NCI-H187 (cell line): ENCODE measurements at places on chromosomes 4 and X.

DNA sequence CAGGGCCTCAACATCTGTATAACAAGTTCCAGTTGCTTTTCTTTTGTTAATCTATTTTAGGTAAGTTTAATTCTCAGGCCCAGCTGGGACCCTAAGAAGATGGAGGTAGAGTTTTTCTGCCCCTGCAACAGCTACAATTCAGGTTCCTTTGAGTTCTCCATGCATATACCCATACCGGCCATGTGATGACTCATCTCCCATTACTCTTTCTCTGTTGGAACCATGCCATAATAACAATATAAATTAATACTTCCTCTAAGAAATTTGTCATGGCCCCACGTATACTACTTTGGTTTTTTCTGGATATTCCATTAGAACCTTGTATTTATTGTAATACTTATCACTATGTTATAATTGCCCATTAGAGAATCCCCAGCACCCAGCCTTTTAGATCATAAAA is 1.3 kb upstream of the INTU start:
- DNase-seq = no peak

GRCh38 chr4:6499238-6499600 is 26.8 kb upstream of the PPP2R2C start:
- DNase-seq = no peak

DNA sequence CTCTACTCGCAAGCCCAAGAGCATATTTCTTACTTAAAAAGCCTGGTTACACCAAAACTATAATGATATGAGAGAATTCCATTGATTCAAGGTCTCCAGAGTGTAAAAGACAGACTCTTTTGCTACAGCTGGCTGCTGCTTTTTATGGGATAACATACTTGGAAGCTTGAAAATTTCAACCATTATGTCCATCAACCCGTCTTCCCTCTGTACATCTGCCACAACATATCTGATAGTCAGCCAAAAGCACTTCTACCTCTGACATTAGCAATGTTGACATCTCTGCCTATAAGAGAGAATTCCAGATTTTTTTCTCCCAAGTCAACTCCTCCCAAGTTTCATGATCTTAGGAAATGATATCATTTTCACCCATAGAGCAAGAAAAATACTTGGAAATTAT is 54.4 kb upstream of the IQCM start:
- no peak for DNase-seq

DNA sequence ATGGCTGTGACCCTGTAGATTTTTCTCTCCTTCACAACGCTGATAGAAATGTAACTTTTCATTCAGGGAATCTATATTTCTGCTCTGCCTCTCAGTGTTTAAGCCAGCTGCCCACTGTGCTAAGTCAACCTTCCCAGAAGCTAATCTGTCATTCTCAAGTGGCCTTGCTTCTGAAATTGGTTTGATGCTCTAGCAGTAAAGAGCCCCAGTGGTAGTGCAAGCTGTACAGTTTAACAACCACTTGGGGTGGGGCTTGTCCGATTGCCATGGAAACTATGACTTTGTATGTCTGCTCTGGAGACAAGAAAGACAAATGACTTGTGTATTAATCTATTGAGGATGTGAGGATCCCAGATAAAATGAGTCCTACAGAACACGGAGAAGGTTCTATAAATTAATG is 620.9 kb upstream of the GALNT7 start:
- peak; percentile 79 for DNase-seq

GRCh38 chr4:146340798-146341197 is 126.5 kb downstream of the REELD1 start:
- DNase-seq = no peak

DNA sequence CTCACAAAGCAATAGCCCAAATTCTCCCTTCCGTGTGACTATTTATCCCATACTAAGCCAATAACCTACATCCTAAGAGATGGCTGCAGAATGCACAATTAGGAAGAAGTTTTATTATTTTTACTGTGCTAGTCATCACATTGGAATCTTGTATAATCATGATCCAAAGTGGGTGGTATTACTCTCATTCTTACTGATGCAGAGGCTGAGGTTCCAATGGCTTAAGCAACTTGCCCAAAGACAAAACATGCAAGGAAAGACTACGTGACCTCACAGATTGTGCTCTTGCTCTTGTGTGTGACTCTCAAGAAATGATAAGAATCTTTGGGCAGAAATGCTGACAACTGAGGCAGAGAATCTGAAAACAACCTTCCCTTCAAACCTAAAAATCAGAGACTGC is 212.2 kb downstream of the LDB2 start:
- no peak for DNase-seq

DNA sequence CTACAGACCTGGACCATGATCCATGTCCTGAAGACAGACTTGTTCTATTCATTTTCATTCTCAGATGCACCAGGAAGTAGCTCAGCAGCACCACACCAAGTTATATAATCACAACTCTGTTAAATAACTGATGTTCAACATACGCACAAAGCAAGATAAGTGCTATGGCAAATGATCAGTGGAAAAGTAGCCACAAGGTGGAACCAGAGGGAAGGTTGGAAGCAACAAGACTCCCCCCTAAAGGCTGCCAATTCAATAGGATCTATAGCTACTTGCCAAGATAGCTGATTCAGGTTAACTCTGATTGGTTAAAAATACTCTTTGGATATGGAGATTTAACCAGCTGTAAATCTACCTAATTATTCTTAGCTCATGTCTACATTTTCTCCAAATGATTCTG is 23.7 kb upstream of the FAM47B start:
- no peak for DNase-seq

DNA sequence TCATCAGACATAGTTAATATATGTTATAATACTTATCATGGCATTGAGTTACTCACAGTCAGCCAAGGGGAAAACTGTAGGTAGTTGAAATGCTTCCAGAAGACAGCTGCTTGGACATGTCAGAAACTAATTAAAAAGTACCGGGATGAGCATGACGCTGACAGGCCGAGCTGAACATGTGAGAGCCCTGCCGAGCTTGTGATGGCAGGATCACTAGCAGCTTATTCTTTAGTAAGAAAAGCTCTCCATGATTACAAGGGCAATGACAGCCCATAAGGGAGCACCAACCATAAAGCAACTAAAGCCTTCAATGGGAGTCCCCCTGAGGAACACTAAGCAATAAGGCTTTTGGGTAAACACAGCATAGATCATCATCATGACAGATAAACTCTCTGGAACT is 435.6 kb downstream of the TLL1 start:
- no peak for DNase-seq

- no peak for DNase-seq
These were observed 18.5 kb downstream of the CLGN start for GRCh38 chr4:140408974-140409373.

- DNase-seq = no peak
These were observed 500.7 kb downstream of the ZNF674 start for GRCh38 chrX:46044486-46044885.

- no peak for DNase-seq
These were observed 46.2 kb downstream of the NEK1 start for GRCh38 chr4:169566021-169566818.

DNA sequence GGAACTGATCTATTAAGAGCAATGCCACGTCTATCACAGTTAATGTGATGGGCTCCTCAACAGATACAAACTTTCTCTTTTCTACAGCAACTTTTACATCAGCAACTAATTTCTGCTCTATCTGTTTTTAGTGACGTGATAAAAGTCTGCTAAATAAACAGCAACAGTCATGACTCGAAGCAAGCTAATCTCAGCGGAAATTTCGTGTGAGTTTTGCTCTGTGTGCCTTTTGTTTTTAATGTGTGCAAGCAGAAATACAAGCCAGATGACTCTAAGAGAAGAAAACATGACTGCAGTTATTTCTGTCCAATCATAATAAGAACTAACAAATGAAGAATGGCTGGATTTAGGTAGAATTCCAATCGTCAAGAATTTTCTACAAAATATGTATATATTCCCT is 214.3 kb downstream of the LDB2 start:
- no peak for DNase-seq

DNA sequence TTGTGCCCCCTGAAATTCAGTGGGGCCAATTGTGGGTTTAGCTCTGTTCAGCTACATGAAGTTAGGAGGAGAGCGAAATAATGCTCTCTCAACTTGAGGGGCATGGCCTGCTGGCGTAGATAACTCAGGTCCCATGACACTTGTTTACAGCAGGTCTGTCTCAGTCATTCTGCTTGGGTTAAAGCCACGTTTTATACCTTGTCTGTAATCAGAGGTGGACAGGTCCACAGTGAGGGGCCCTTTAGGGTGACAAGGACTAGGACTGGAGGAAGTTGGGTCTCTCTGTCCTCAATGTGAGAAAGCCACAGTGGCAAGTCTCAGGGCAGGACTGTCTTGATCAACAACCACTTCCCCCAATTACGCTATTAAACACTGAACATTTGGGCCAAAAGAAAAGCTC is 49.0 kb downstream of the PDHA1 start:
- DNase-seq = no peak

GRCh38 chrX:13380211-13380610 is 60.4 kb upstream of the ATXN3L start:
- no peak for DNase-seq

DNA sequence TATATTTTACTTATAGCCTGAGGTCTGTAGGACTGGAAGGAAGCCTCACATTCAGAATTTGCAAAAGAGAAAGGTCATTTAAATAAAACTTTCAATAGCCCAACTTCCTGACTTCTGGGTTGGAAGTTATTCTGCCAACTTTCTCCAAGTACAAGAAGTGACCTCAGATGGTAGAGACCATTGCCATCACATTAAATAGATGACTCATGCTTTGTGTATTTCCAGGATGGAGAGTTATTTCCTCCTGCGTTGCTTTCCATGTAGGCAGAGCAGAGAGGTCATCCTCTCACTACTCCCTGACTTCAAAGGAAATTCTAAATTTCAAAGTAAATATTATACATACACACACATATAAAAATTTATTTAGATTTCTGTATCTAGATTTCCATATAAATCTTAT is 73.0 kb upstream of the NR3C2 start:
- DNase-seq = no peak

GRCh38 chr4:1802151-1802715 is 9.1 kb downstream of the FGFR3 start:
- DNase-seq = no peak
